Activated CD4-positive, alpha-beta memory T cell treated with anti-CD3 and anti-CD28 coated beads for 36 hours (primary cell): ENCODE measurements at places on chromosomes 16 and 17. TPM values are rescaled to one million over a fixed set of nuclear protein-coding genes. Genes with fewer than 3 reads are reported as not detected.

HAP1 gene
- not detected for total RNA-seq

TBC1D3C gene
- total RNA-seq: 0.21 TPM

CDH5 gene
- total RNA-seq: not detected

FBXO39 gene
- not detected for total RNA-seq

IL17C gene
- not detected for total RNA-seq
